GM12864 (cell line): ENCODE measurements at places on chromosomes 16 and 17.

DNA sequence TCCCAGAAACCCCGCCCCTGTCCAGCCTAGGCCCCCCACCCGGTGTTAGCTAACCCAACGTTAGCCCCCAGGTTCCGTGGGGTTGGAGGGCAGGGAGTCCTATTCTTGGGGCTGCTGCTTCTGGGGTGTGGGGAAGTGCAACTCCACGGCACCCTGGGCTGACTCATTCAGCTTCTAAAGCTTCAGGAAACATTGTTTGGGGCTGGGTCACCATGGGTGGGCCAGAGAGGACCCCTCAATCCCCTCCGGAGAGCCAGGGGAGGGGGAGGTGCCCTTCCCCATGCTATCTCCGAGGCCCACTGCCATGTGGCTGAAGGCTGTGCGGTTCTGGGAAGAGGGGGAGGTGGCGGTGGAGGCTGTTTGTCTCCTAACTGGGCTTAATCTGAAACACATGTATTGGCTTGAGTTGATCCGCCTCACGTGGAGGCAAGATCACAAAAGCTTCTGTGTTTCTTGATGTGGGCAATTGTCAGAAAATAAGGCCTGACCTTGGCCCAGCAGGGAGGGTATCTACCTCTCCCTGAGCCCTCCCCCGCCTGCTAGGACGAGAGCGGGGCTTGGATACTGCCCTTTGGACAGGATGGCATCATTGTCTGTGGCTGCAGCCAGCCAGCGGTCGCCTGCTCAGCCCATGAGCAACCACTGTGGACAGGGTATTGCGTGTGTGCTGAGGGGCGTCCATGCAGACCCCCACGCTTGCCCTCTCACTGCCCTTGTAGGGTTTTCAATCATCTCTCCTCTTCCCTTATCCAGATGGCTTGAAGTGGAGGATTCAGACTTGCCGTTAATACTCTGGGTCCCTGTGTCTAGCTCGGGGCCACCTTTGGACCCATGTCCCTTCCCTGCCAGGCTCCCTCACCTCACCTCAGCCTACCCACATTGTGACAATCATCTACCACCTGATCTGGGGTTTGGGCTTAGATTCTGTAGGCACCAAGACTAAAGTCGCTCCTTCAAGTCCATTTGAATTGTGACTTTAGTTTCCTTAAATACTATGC, 1.3 kb downstream of the SERPINF1 start:
- DNase-seq, result no peak

DNA sequence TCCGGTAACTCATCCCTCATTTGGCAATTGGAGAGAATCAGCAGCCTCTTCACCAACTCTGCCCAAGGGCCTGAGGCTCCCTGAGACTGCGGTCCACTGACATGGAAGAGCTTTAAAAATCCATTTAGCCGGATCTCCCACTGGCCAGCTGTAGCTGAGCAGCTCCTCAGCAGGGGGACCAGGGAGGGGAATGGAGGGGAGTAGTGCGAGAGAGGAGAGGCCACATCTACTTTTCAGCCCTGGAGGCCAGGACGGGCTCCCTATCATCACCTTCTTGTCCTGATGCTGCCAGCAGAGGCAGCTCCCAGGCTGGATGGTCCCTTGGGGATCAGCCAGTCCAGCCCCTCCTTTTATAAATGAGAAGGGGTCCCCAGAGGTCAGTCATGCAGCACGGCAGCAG, 25.0 kb upstream of the SPPL2C start:
- no peak for DNase-seq

DNA sequence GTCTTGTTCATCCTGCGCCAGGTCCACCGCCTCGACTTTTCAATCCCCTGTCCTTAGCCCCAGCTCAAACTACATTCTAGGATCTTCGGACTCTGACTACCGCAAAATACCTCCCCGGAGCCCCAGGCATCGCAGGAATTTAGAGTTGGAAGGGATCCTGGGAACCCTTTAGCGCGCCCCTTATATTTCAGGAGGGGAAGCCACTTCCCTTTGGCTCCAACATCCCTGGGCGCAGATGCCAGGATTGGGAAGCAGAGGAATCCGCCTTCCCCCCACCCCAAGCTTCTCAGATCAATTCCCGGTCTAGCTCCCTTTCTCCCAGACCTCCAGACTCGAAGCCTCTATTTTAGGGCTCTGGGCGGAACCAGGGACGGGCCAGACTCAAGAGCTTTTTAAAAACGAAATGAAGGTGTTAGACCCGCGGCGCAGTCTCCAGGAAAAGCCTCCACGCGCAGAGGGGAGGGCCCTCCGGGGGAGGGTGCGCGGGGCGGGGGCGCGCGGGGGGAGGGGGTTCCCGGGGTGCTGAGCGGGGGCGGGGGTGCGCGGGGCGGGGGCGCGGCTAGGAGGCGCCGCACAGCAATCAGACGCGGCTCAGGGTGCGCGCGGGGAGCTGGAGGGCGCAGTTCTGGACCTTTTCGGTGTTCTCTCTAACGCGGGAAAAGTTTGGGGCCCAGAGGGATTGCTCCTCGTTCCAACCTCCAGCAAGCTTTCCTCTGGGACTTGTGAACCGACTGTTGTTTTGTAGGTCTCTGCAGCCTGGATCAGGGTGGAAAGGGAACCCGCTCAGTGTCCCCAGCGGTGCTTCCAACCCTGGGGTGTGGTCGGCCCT, 1.6 kb downstream of the AHSP start:
- DNase-seq, result no peak

DNA sequence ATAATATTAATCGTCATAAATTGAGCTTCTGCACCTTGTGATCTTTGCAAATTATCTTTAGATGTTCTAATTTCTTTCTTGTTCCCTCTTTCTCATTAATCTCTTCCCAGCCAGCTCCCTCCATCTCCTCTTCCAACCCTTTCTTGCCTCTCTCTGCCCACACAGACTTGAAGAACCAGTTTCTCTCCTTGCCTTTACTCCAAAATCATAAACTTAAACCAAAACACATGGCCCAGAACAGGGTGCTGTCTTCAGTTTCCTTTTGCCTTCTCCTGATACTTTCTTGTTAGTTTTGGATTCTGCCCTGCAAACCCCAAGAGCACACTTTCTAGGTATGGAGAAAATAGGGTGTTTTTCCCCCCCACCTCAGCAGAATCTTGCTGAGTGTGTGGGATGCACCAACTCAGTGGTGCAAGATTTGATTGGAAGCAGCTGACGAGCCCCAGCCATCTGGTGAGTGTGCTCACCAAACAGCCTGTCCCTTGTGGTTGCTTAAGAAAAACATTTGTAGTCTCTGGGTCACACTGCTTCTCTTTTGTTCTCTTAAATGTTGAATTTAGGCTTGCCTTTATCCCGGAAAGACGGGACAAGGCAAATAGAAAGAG, 175.8 kb upstream of the MAF start:
- DNase-seq, result no peak

DNA sequence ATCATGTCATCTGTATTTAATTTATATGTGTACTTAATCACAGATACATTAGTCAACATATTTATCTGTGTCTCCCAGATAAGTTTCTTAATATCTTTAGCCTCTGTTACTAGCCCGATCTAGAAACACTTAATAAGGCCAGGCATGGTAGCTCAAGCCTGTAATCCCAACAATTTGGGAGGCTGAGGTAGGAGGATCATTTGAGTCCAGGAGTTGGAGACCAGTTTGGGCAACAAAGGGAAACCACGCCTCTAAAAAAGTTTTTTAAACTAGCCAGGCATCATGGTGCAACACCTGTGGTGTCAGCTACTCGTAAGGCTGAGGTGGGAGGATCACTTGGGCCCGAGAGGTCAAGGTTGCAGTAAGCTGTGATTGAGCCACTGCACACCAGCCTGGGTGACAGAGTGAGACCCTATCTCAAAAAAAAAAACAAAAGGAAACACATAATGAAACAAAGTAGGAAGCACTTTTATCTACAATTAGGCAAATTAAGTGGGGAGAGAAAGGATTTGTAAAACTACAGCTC, 9.4 kb downstream of the SKA2 start:
- DNase-seq, result no peak

GRCh38 chr16:27347930-27348685, 34.3 kb downstream of the IL4R start:
- DNase-seq, result no peak

DNA sequence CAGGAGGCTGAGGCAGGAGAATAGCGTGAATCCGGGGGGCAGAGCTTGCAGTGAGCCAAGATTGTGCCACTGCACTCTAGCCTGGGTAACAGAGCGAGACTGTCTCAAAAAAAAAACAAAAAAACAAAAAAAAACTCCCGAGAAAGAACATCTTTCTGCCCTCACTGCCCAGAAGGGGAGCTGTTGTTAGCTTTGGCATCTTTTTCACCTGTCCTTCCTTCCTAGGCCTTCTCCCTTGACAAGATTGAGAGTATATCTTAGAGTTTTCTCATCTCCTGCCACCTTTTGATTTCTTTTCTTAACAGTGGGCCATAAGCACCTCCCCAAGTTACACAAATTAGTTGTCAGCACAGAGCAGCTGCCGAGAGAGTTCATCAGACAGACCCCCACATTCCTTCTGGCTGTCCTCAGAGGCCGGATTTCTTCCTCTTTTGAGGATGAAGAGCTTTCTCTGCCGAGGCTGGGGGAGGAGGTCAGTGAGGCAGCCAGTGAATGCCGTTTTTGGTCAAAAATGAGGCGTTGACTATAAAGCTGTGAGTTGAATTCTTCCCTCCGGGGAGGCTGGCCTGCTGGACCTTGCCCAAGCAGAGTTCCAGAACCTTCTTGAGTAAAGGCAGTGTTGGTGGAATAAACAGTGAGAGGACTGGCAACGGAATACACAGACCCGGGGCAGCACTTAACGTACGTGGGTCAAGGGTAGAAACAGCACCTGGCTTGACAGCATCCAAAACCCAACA, 127.0 kb downstream of the ABCC6 start:
- DNase-seq, result no peak

DNA sequence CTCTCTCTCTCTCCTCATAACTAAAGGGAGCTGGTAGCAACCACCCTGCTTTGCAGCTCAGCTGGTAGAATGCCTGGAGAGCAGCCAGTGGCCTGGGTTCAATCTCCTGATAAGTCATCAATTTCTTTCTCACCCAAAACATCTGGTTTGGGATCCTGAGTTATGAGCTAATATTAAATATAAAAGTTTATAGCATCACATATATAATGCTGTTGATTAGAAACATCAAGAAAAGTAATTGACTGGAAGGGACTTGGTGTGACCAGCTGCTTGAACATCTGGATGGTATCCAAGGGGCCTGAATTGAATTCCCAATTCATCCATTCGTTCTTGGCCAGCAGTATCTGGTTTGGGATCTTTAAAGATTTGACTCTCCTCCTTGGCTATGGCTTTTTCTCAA, 12.2 kb upstream of the ELAC2 start:
- no peak for DNase-seq

GRCh38 chr16:3856367-3857141, 24.0 kb downstream of the CREBBP start:
- DNase-seq, result no peak

DNA sequence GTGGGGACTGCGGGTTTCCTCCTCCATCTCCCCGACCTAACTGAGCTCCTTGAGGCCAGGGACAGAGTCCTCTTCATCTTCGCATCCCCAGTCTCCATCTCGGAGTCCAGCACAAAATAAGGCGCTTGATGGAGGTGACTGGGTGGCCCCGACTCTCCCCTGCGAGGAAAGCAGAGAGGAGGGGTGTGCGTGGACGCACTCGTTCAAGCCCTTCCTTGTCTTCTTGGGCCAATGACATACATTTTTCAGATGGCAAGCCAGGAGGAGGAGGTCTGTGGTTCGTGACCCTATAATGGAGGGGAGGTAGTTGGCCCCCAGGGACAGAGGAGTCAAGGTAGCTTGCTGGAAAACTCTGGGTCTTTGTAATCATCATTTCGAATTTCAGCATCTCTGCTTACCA, 17.2 kb downstream of the CRISPLD2 start:
- no peak for DNase-seq

DNA sequence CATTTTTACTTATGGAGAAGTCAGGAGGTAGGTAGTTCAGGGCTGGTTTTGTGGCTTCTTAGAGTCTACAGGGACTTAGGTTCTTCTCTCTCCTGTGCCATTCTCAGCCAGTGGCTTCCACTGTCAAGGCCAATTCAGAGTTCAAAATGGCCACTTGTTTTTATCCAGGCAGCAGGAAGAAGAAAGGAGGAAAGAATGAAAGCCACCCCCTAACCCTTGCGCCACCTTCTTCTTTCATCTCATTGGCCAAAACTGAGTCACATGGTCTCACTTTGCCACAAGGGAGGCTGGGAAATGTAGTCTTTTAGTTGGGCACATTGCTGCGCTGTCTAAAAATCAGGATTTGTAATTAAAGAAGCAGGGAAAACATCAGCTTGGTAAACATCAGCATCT, 60.8 kb upstream of the MED9 start:
- peak; percentile 49 for DNase-seq

- DNase-seq, result no peak
Observed at GRCh38 chr16:67248401-67249177, at the start of gene SLC9A5. TSS of gene SLC9A5 (plus strand) at chr16:67248979. CDS start at chr16:67249015, 36 bp downstream.

- DNase-seq, result no peak
Observed at GRCh38 chr17:68562736-68563135, 38.4 kb downstream of the FAM20A start.

- DNase-seq, result no peak
Observed at GRCh38 chr16:47033176-47033575, 59.7 kb upstream of the DNAJA2 start.

GRCh38 chr16:12305847-12306801, 329.6 kb downstream of the SNX29 start:
- DNase-seq, result no peak

DNA sequence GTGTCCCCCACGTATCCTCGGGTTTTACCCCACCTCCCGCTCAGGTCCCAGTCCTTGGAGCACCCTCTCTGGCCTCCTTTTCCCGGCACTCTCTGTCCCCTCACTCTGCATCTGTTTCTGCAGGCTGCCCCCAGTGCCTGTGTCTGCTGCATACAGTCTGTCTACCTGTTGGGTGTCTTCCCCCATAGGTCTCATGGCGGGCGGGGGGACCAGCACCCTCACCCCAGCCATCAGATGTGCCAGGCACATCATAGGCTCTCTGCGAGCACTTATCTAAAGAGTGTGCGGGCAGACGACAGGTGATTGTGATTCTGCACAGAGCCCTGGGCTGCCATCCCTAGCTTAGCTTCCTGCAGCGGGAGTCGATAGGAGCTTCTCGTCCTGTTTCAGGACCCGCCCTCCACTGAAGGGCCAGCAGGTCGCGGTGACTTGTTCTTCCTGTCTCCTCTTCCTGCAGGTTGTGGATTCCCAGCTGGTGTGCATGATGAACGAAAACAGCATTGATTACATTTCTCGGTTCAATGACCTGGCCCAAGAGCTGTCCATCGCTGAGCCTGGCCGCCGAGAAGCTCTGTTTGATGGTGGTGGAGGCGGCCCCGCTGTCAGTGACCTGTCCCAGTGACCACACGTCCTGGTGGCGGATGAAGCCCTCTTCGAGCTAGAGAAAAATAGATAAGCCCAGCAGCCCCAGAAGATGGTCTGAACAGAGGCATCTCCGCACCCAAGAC, 4.5 kb upstream of the JPT2 start:
- no peak for DNase-seq

GRCh38 chr16:19968891-19969683, 84.4 kb upstream of the GPRC5B start:
- DNase-seq, result no peak

GRCh38 chr17:58377093-58377601, 25.1 kb upstream of the SUPT4H1 start:
- DNase-seq, result no peak
